ENCODE measurements at places on chromosomes 11 and 22.

DNA sequence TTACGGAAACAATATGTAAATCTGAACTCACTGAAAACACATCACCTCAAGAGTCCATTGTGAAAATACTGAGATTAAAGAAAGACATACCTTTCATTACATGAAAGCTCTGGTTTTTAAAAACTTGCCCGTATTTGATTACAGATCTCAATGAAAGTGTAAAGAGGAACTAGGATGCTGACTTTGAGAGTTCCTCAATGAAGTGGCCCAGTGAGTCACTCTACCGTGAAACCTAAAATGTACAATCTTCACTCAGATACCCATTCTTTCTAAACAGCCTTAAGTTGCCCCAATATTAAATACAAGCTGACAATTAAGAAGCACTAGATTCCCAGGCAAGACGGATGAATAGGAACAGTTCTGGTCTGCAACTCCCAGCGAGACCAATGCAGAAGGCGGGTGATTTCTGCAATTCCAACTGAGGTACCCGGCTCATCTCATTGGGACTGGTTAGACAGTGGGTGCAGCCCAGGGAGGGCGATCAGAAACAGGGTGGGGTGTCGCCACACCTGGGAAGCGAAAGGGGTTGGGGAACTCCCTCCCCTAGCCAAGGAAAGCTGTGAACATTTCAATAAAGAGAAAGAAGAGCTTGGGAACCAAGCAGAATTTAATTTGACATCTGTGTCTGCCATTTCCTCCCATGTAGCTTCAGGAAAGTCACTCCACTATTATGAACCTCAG lies 33.8 kb upstream of the OR9G4 start:
- DNase-seq: no peak

- peak; percentile 80 for DNase-seq
Observed at GRCh38 chr11:64894070-64894811, 15.8 kb upstream of the EHD1 start.

DNA sequence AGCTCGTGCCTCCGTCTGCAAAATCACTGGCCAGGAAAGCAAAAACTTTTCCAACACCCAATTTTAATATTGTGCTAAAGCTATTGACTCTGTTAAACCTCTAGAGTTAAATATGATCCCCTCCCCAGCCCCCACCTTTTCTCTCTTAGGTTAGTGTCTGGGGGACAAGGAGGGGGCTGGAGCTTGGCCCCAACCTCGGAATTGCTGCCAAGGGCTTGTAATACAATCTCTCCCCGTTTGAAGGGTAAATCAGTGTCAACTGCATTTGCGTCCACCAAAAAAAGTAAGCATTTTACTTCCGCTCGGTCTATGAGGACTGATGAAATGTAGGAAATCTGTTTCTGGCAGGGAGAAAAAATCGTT lies at the start of gene GAS2:
GAS2 (plus strand) TSS at position 287 of the 363 bp plus-strand sequence. CDS start 8,259 bp downstream, outside the sequence.
- no peak for DNase-seq

- DNase-seq: no peak
Observed at GRCh38 chr11:45900916-45901617, 6.0 kb downstream of the FREY1 start.

DNA sequence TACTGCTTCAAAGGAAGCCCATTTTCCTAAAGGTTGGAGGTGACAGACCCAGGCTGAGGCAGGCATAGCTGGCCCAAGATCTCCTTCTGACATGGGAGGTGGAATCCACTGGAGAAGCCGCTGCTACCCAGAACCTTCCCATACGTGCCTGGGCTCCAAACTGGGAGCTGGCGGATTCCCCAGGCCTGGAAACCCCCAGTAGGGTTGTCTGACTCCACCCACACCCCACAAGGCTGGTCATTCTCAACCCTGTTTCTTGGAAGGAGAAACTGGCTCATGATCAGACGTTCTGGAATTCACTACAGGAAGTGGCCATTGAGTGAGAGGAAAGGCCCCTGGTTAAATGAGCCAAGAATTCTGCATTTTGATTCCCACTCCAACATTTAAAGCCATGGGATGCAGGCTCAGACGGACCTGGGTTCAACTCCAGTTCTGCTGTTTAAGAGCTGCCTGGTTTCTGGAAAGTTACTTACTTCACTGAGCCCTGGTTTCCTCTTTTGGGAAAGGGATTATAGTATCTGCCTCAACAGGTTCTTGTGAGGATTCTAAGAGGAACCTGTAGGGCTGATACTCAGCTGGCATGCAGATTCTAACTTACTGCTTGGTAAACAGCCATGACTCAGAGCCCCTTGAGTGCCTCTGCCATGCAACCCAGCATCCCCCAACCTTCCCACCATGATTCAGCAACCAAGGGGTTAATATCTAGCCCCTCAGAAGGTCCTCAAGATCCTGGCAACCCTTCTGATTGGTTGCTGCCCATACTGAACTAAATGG lies 19.4 kb upstream of the TSKU start:
- no peak for DNase-seq

DNA sequence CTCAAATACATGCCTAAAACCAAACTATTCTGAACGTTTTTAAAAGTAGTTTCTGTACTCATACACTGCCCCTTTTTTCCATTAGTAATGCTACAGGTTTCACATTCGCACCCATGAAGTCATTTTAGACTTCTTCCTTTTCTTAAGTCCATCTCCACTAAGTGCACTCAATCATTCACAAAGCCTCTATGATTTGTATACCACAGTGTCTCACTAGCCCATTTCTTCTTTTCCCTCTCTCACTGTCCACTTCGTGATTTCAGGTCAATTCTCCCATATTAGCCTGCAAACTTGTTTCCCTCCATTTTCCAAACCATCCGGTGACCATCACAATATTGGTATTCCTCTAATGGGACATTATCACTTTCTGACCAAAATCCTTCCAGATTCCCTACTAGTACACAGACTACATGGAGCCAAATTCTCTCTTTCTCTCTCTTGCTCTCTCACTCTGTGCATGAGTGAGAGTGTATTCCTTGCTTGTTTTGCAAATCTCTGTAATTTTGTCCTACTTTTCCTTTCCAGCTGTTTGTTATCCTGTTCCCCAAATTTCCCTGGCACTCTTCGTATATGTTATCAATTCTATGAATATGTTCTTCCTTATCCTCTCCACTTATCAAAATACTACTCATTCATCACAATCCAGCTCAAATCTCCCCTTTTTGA lies 3.4 kb upstream of the ZC3H12C start:
- DNase-seq: no peak

DNA sequence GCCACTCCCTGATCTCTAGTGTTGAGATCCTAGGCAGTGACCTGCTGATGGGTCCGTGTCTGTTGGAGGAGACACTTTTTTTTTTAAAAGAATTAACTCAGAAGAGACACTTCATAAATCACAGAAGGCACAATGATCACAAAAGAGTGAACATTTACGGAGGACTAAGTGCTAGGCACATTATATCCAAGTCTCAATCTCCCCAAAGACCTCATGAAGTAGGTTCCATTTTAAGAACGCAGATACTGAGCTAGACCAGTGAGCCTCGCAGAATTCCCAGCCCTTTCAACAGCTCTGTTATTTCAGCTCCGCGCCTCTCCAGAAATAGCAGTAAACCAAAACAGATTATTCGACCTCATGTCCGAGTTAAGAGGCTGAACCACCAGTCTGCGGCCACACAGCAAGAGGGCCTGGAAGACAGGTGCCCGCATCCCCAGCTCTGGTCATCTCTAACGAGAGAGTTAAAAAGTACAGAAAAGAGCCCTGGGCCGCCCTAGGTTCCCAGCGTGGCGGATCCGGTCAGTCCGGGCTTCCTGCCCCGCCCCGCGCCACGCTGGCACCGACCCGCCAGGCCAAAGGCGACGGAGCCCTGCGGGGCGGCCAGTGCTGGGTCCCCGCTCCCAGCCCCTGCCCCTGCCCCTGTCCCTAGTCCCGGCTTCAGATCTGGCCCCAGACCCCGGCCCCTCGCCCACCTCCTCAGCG lies 612 bp downstream of the XBP1 start:
- DNase-seq: no peak

GRCh38 chr11:45638051-45638450 lies 27.4 kb downstream of the CHST1 start:
- no peak for DNase-seq

- DNase-seq: no peak
Observed at GRCh38 chr11:130370845-130371590, 56.3 kb upstream of the ZBTB44 start.

GRCh38 chr22:48800886-48801607 lies 1026.6 kb downstream of the BRD1 start:
- DNase-seq: no peak

GRCh38 chr22:39543095-39543494 lies 10.5 kb upstream of the RPS19BP1 start:
- DNase-seq: no peak

DNA sequence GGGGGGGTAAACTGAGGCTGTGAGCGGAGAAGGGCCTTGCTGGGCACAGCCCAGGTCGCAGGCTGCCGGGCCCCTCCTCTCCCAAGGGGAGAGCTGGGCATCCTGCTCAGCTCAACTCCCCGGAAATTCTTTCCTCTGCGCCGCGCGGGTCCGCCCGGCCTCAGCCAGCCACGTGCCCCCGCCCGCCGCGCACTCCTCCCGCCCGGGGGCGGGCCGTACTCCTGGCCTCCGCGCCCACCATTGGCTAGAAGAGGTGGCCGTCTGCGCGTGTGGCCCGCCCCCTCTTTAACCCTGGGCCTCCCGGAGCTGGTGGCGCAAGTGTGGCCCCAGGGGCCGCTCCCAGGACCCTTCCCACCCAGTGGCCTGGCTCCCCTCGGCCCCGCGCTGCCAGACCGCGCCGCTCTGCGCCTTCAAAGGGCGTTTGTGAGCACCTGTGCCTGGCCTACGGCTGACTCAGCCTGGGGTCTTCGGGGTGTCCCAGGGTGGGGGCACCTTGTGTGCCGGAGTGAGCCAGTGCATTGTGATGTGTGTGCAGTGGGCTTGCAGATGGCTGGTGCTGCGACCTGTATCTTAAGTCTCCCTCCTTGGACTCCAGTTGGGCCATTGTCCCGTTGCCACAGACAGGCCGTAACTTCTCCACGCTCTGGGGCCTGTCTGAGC lies 2.0 kb downstream of the MRGPRF start:
- DNase-seq: no peak

GRCh38 chr22:20203142-20203551 lies 52.3 kb upstream of the CCDC188 start:
- no peak for DNase-seq

GRCh38 chr22:40521046-40521445 lies 115.5 kb downstream of the MRTFA start:
- no peak for DNase-seq

DNA sequence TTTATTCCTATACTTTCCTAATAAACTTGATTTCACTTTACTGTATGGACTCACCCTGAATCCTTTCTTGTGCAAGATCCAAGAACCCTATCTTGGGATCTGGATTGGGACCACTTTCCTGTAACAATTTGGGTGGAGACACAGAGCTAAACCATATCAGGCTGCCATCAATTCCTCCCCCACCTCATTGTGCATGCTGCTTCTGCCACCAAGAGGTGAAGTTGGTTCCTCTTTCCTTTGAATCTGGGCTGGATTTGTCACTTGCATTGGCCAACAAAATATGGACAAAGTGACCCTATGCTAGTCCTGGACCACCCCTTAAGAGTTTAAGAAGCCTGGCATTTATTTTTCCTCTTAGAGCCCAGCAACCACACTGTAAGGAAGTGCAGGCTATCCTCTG lies 39.4 kb upstream of the CEP295 start:
- no peak for DNase-seq

DNA sequence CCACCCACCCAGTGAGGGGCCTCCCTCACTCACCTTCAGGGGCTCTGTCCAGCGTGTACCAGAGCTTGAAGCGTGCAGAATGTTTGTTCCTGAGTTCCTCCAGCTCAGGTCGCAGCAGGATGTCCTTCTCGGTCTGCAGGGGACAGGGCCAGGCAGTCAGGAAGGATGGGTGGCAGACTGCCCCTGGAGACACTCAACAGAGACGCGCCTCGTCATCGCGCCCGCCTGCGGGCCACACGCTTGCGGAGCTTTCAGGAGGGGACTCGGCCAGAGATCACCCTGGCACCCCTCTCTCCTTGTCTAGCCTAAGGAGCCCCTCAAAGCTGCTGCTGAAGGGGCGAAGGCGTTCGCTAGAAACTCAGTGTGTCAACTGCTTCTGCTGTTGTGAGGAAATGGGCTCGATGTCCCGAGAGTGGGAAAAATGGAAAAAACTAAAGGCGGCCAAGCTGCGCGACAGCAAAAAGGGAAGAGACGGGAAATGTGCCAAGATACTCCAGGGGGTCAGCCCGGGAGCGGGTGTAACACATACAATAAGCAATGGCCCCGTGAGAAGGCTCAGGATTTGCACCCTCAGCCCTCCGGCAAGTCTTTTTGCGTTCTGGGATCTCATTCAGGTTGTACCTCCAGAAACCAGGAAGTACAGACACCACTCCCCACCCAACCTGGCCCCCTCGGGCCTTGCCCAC lies 9.2 kb upstream of the POLDIP3 start:
- no peak for DNase-seq

DNA sequence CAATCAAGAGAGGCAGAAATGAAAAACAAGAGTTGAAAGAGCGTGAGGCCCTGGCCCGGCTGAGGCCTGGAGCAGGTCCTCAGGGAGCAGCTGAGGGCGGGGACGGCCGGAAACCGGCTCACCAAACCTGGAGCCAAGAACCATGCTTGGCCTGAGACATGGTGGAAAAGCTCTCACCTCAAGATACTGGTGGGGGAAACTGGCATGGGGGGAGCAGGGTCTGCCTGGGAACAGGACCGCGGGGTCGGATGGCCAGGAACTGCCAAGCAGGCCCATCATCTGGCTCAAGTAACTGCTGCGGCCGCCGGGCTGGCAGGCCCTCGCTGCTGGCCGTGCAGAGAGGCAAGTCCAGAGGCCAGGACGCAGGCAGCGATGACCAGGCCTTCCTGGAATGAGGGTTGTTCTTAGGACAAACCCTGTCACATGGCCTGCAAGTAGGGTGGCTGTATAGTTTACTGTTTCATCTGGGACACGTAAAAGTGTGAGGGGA lies 18.9 kb upstream of the WNT11 start:
- no peak for DNase-seq

- DNase-seq: no peak
Observed at GRCh38 chr22:44676441-44677352, 25.3 kb upstream of the PRR5 start.

GRCh38 chr22:38442967-38443627 lies 11.9 kb downstream of the KCNJ4 start:
- no peak for DNase-seq

DNA sequence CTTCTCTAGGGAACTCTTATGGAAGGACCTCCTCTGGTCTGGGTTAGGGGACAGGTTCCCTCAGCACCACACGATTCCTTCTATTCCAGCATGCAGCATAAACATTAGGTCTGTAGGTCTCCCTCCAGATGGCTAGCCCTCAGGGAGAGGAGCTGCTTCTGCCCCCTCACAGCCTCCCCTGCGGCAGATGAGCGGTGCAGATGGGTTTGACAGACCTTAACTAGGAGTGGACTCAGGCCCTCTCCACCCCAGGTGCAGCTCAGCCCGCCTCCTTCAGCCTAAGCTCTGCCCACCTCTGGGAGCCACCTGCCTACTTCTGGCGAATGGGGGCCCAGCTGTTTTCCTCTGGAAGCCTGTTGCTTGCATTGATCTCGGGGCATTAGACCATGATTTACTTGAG lies 55.7 kb upstream of the EIF3D start:
- DNase-seq: no peak

Data from activated CD8-positive, alpha-beta memory T cell treated with anti-CD3 and anti-CD28 coated beads for 4 hours (primary cell).